ENCODE measurements at places on chromosomes 3 and 15.

- DNase-seq, result peak; percentile 46
Observed at GRCh38 chr15:67783303-67783702, 42.0 kb upstream of the SKOR1 start.

DNA sequence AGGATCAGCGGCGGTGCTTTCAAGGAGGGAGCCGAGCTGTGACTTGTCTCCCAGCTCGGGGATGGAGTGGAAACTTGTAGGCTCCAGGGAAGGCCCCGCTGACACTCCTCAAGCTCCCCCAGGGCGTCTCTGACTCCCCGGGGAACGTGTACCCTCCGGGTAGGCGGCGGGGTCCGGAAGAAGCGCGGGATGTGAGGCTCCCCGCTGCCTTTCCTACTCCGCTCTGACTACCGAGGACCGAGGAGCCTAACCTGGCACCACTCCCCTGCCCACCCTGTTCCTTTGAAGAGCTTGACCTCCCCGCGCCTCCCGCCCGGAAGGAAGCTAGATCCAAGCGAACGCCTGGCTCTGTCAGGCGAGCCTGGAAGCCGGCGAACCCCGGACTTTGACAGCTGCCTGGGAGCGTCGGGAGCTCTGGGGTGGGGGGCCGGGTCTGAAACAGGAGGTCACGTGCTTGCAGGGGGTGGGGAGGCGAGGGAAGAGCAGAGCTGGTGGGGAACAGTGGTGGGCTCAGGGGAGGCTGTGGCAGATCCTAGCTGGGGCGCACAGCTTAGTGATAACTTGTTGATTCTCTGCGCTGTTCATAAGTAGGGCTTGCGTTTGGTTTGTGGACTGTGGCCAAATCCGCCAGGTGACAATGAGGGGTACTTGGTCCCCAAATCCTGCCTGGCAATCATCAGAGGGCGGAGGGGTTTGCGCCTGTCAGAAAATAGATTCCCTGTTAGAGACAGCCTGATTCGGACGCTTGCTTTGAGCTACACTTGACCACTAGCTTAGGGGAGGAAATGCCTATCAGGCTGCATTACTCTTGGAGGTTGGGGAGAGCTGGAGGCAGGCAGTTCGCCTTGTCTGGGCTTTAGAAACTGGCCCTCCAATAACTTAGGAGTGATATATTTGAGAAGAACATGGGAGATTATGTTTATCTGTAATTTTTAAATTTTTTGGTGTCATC, 1.2 kb downstream of the CLSTN2 start:
- no peak for DNase-seq

GRCh38 chr15:87939848-87940457, 316.6 kb downstream of the NTRK3 start:
- DNase-seq, result no peak

- no peak for DNase-seq
Observed at GRCh38 chr15:55907797-55908196, 85.6 kb downstream of the NEDD4 start.

DNA sequence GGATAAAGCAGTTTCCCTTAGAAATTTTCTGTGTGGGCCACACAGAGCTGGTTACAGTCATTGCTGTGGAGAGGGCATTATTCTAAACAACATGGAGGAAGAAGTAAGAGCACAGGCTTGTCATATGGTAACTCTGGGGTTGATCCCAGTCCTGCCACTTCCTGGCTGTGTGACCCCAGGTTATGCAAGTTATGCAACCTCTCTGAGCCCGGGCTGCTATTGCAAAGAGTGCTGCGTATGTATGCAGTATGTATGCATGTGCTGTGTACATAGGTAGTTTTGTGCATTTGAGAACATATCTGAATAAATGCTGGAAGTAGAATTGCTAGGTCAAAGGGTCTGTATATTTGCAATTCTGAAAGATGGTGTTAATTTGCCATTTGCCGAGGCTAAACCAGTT, 9.2 kb downstream of the SPSB4 start:
- no peak for DNase-seq

GRCh38 chr15:50295966-50296365, 30.4 kb upstream of the HDC start:
- DNase-seq, result no peak

- DNase-seq, result no peak
Observed at GRCh38 chr15:63402498-63403253, 21.0 kb upstream of the CA12 start.

GRCh38 chr15:63059573-63060216, 17.1 kb downstream of the TPM1 start:
- no peak for DNase-seq

DNA sequence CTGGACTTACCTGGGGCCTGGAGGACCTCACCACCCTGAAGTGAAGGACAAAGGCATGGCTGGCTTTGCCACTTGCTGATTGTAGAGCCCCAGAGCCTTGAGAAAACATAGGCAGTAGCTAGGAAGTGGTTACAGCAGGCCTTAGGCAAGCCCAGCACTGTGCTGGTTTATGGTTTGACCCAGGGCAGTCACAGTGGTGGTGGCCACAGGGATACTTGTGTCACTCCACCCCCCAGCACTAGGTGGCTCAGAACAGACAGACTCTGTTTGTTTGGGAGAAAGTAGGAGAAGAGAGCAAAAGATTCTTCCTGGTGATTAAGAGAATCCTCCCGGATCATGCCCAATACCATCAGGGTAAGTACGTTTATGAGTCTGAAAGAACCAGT, 13.2 kb upstream of the COL8A1 start:
- DNase-seq, result no peak

DNA sequence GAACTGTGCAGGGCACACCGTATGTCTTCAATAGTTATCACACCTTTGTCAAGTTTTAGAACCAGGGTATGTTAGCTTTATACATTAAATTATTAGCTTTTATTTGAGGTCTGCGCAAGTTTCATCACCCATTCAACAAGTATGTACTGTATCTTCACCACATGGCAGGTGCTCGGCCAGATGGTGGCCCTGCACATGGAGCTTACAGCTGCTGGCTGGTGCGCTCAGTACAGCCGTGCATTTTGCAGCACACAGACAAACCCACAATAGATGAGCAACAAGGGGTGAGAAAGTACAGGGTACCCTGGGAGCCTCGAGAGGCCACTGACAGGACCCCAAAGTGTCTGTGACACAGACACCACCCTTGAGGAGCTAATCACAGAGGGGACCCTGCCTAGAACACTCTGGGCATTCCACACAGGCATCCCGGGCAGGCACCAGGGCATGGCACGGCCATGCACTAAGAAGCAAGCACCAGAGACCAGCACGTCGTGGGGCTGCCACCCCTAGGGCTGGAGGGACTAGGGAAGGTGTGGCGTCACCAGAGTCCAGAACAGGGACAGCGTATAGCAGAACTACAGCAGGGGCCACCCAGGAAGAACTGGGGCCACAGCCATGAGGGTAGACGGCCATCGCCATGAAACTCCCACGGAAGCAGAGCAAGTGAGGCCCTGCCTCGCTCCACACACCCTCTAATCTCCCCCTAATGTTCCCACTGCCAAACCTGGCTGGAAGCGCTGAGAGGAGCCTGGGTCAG, 27.4 kb downstream of the ZXDC start:
- peak; percentile 14 for DNase-seq
